Naive thymus-derived CD4-positive, alpha-beta T cell (primary cell): ENCODE measurements at places on chromosomes 3 and 15. TPM values are rescaled to one million over a fixed set of nuclear protein-coding genes. Genes with fewer than 3 reads are reported as not detected.

The FSTL1 gene
- 0.20 TPM for total RNA-seq

GRCh38 chr3:71201939-71202338 is 381.6 kb downstream of the FOXP1 start:
- no peak for DNase-seq
- H3K4me3 ChIP-seq, result no peak overlapping the region
- H3K27me3 ChIP-seq, result no peaks in the 10 kb centered on the region
- H3K27ac ChIP-seq, result no peak overlapping the region
- peaks cover 12% of the 10 kb centered on the region for H3K36me3 ChIP-seq

The SUSD5 gene
- not detected for total RNA-seq

The ZBTB47 gene
- total RNA-seq, result 0.38 TPM

The PARP15 gene
- 71.0 TPM for total RNA-seq

The PROK2 gene
- not detected for total RNA-seq

DNA sequence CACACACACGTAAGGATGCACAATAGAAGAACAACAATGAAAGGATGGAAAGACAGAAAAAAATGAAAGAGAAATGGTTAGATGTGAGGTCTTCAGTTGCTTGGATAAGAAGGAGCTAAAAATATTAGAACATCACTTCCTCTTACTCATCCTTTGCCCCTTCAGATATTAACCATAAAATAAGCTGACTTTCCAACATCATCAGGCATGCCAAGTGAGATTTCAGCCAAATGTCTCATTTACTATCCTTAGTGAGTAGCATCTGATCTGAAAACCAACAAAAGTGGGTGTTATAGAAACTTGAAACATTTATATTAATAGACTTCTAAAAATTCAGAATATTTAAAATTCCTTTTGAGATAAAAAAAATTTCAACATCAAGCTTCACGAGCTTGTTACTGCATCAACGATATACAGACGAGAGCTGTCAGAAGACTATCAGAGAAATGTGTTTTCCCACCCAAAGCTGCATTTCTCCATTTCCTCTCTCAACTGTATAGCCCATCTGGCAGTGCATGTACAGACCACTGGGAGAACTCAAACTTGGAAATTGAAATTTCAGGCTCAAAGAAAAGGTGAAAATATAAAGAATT is 25.4 kb upstream of the LSAMP start:
- H3K4me1 ChIP-seq, result no peaks in the 10 kb centered on the region
- no peak overlapping the region for H3K4me3 ChIP-seq
- no peaks in the 10 kb centered on the region for H3K36me3 ChIP-seq
- H3K27ac ChIP-seq, result no peak overlapping the region
- DNase-seq, result no peak
- H3K27me3 ChIP-seq, result no peaks in the 10 kb centered on the region

DNA sequence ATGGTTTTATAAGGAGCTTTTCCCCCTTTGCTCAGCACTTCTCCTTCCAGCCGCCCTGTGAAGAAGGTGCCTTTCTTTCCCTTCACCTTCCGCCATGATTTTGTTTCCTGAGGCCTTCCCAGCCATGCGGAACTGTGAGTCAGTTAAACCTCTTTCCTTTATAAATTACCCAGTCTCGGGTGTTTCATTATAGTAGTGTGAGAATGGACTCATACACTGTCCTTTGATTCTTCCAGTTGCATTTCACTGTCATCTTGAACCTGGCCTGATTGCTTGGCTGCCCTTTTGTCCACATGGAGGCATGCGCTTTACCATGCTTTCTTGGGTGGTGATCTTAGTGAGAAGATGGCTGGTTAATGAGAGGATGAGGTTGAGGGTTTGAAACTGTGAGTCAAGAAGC is 23.2 kb downstream of the USP13 start:
- H3K27me3 ChIP-seq, result no peaks in the 10 kb centered on the region
- H3K4me1 ChIP-seq, result no peaks in the 10 kb centered on the region
- DNase-seq, result no peak
- H3K27ac ChIP-seq, result no peak overlapping the region

The GOLGA8R gene
- total RNA-seq, result 10.0 TPM

DNA sequence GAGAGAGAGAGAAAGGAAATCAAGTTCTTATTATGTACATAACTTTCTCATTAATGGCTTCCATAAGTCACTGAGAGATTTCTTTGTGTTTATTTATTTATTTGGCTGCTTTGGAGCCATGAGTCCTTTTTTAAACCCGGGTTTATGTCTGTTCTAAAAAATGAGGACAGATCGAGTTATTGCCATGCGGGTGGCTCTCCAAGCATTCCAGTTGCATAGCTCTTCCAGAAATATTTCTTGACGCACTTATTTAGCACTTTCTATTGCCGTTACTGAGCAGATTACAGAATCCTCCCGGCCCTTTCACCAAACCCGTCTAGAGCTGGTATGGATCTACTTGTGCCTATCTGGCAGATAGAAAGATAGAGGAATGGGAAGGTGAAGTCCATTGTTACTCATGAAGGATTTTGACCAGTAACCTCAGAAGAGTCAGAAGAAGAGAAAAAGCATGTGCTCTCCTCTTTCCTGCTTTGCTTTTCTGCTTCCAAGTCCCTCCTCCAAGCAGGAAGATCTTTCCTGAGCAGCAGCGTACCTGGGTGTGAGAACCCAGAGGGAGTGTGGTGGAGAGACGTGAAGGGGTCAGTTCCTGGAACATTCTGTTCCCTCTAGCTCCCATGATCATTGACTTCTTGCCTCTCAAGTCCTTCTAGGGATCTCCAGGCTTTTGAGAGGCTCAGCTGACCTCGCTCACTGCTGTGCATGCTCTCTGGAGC is 112.8 kb downstream of the LPP start:
- H3K4me3 ChIP-seq, result no peak overlapping the region
- no peak for DNase-seq
- no peaks in the 10 kb centered on the region for H3K27me3 ChIP-seq
- no peaks in the 10 kb centered on the region for H3K4me1 ChIP-seq

- no peak overlapping the region for H3K27ac ChIP-seq
- H3K27me3 ChIP-seq, result no peaks in the 10 kb centered on the region
- H3K4me3 ChIP-seq, result no peak overlapping the region
- H3K36me3 ChIP-seq, result no peaks in the 10 kb centered on the region
- no peak for DNase-seq
Measured at GRCh38 chr3:175029828-175030227, 170.7 kb downstream of the NAALADL2 start.

The ITIH3 gene
- not detected for total RNA-seq

The ZNF660 gene
- total RNA-seq, result 1.7 TPM

DNA sequence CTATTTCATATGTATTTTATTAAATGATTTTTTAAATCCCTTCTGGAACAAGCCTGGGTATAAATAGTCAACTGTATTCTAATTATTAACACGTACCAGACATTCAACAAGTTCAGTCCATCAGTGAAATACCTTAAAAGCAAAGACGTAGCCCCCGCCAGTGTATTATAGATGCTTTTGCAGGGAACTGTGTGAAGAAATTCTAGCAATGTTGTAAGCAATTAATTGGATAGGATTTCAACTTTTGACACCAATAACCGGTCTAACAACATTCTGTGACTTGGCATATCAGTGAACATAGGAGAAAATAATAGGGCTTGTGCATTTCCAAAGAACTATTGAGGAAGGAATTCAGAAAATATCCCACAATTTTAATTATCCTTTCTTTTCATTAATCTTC is 67.2 kb upstream of the TGFBR2 start:
- no peaks in the 10 kb centered on the region for H3K27me3 ChIP-seq
- no peaks in the 10 kb centered on the region for H3K36me3 ChIP-seq
- no peak overlapping the region for H3K27ac ChIP-seq
- H3K4me3 ChIP-seq, result no peak overlapping the region
- no peaks in the 10 kb centered on the region for H3K4me1 ChIP-seq

The HMG20A gene
- 53.4 TPM for total RNA-seq

DNA sequence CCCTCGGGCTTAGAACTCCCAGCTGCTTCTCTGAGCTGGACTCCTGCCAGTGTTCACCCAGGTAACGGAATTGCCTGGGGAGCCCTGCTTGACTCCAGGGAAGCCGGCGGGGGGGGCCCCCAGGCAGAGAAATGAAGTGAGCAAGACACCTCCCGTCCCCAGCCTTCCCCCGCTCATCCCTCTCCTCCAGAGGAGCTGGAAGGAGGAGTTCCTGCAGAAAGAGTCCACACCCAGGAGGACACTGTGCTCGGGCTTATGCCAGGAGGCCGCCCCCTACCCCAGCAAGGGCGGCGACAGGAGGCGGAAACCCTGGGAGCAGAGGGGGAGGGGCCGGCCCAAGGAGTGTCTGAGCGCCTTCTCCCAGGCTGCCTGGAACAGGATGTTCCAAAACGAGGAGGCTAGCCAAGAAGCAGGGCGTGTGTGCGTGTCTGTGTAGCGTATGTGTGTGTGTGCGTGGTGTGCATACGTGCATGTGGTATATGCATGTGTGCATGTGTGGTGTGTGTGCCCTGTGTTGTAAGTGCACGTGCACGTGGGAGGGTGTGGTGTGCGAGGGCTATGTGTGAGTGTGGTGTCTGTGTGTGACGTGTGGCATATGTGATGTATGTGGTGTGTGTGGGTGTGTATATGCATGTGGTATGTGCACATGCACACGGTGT is 511.3 kb downstream of the SHQ1 start:
- DNase-seq, result no peak
- H3K27me3 ChIP-seq, result no peaks in the 10 kb centered on the region
- no peak overlapping the region for H3K4me3 ChIP-seq
- no peaks in the 10 kb centered on the region for H3K4me1 ChIP-seq
- no peak overlapping the region for H3K27ac ChIP-seq

- no peaks in the 10 kb centered on the region for H3K4me1 ChIP-seq
- no peak overlapping the region for H3K4me3 ChIP-seq
- no peak overlapping the region for H3K27ac ChIP-seq
- DNase-seq, result no peak
Measured at GRCh38 chr15:56425976-56426375, 39.0 kb downstream of the MNS1 start.

- H3K4me1 ChIP-seq, result no peaks in the 10 kb centered on the region
- no peak for DNase-seq
- H3K4me3 ChIP-seq, result no peak overlapping the region
Measured at GRCh38 chr3:44576613-44577012, 8.2 kb upstream of the ZNF660 start.

DNA sequence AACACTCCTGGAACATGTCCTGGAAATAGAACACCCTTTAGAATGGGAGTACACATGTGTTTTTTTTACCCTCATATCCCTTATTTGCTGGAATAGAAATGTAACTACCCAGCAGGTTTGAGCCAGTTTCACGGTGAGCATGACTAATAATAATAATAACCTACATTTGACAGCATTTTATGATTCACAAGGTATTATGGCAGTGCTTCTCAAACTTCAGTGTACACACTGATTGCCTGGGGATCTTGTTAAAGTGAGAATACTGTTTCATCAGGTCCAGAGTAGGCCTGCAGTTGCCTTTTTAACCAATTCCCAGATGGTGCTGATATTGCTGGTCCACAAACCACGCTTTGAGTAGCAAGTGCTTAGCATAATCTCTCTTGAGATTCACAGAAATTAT is 63.9 kb downstream of the NFKBIZ start:
- no peak for DNase-seq
- no peak overlapping the region for H3K27ac ChIP-seq
- no peaks in the 10 kb centered on the region for H3K27me3 ChIP-seq
- H3K4me1 ChIP-seq, result no peaks in the 10 kb centered on the region

The PTPRG gene
- not detected for total RNA-seq

The ARGFX gene
- total RNA-seq, result not detected

The CHAC1 gene
- 0.61 TPM for total RNA-seq

- no peaks in the 10 kb centered on the region for H3K27me3 ChIP-seq
- H3K4me1 ChIP-seq, result no peaks in the 10 kb centered on the region
Measured at GRCh38 chr3:43584043-43584826, 37.6 kb downstream of the ANO10 start.

The ISLR gene
- total RNA-seq, result not detected

GRCh38 chr3:128508852-128509251 is 15.9 kb upstream of the GATA2 start:
- no peak for DNase-seq
- H3K4me1 ChIP-seq, result no peaks in the 10 kb centered on the region
- no peak overlapping the region for H3K4me3 ChIP-seq
- H3K27me3 ChIP-seq, result peaks cover 3% of the 10 kb centered on the region
- no peak overlapping the region for H3K27ac ChIP-seq
- no peaks in the 10 kb centered on the region for H3K36me3 ChIP-seq

The SLC2A2 gene
- total RNA-seq, result not detected

GRCh38 chr15:101188637-101189408 is 63.0 kb downstream of the CHSY1 start:
- H3K4me1 ChIP-seq, result peaks cover 7% of the 10 kb centered on the region
- H3K27me3 ChIP-seq, result no peaks in the 10 kb centered on the region
- H3K4me3 ChIP-seq, result no peak overlapping the region

DNA sequence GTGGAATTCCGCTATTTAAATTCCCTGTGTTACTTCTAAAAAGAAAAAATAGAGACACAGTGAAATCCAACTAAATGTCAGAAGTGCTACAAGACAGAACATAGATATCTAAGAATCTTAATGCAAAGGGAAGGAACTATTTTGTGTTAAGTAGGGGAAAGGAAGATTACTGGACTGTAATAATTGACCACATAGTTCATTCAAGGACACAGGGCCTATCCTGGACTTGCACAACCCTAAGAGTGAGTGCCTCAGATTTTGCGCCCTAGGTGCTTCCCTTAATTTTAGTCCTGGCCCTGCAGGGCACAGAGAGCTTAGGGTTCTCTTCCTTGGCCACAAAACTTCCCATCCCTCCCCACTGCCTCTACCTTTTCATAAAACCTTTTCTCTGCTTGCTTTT is 3.5 kb upstream of the IL20RB start:
- no peaks in the 10 kb centered on the region for H3K36me3 ChIP-seq
- DNase-seq, result no peak
- H3K27me3 ChIP-seq, result no peaks in the 10 kb centered on the region

GRCh38 chr3:168467115-168467714 is 371.5 kb upstream of the GOLIM4 start:
- H3K4me3 ChIP-seq, result no peak overlapping the region
- no peaks in the 10 kb centered on the region for H3K36me3 ChIP-seq
- no peaks in the 10 kb centered on the region for H3K27me3 ChIP-seq
- H3K27ac ChIP-seq, result no peak overlapping the region
- no peaks in the 10 kb centered on the region for H3K4me1 ChIP-seq

The ZSCAN29 gene
- total RNA-seq, result 16.2 TPM

The TMEM62 gene
- 12.0 TPM for total RNA-seq

GRCh38 chr15:43270113-43270665 is 3.5 kb upstream of the TGM5 start:
- H3K36me3 ChIP-seq, result no peaks in the 10 kb centered on the region
- no peak for DNase-seq
- no peak overlapping the region for H3K4me3 ChIP-seq
- H3K27me3 ChIP-seq, result no peaks in the 10 kb centered on the region
